Right atrium auricular region (tissue), 2 donors: ENCODE measurements at places on chromosomes 16 and 17.

GRCh38 chr16:81787659-81788058 is 8.6 kb downstream of the PLCG2 start:
- DNase-seq = no peak
- H3K36me3 ChIP-seq = no peaks in the 10 kb centered on the region
- H3K4me3 ChIP-seq = no peak overlapping the region
- H3K27ac ChIP-seq = no peak overlapping the region
- H3K27me3 ChIP-seq = no peaks in the 10 kb centered on the region

DNA sequence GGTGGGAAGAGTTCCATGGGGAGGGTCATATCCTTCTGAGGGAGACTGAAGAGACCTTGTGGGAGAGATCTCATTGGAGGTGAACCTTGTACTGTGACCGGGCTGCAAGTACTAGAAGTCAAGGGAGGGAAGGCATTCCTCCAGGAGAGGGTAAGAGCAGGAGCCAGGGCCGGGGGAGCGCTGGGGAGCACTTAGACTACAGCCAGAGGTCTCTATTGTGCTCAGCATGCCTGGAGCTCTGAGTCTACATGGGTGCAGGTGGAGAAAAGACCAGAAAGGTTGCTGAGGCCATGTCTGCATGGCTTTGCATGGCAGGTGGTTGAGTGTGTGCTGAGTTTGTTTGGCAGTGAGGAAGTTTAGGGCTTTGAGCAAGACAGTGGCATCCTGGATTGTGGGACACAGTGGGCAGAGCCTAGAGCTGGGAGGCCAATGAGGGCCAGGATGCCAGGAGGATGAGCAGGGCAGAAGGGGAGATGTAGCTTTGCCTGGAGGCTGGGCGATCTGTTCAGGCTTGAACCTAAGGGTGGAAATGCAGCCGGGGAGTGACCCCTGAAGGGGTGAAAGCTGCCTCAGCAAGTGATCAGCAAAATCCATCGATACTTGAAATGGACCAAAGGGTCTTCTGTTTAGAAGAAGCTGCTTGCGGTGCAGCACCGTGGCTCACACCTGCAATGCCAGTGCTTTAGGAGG is 317.4 kb upstream of the TNRC6C start:
- H3K36me3 ChIP-seq = no peaks in the 10 kb centered on the region
- no peak overlapping the region for H3K4me3 ChIP-seq
- no peaks in the 10 kb centered on the region for H3K27me3 ChIP-seq
- DNase-seq = no peak

GRCh38 chr16:9251026-9251425 is 159.6 kb downstream of the HAPSTR1 start:
- DNase-seq = no peak
- no peak overlapping the region for H3K27ac ChIP-seq

GRCh38 chr16:65767125-65767524 is 599.4 kb upstream of the CDH5 start:
- no peak overlapping the region for H3K27ac ChIP-seq
- DNase-seq = no peak
- no peak overlapping the region for H3K4me3 ChIP-seq
- no peaks in the 10 kb centered on the region for H3K36me3 ChIP-seq
- no peaks in the 10 kb centered on the region for H3K4me1 ChIP-seq

- DNase-seq = no peak
- H3K4me3 ChIP-seq = no peak overlapping the region
- H3K4me1 ChIP-seq = peaks cover 29% of the 10 kb centered on the region
- peak overlapping the region; percentile 51 for H3K27ac ChIP-seq
- no peaks in the 10 kb centered on the region for H3K27me3 ChIP-seq
- H3K36me3 ChIP-seq = peaks cover 97% of the 10 kb centered on the region
These were observed 28.0 kb downstream of the NXPH3 start for GRCh38 chr17:49603720-49604119.

- no peaks in the 10 kb centered on the region for H3K27me3 ChIP-seq
- no peak for DNase-seq
- H3K27ac ChIP-seq = peak overlapping the region; percentile 18
- H3K4me3 ChIP-seq = no peak overlapping the region
These were observed 3.6 kb downstream of the EVI2B start for GRCh38 chr17:31310260-31310659.
